ENCODE measurements at places on chromosomes 5 and 9.

DNA sequence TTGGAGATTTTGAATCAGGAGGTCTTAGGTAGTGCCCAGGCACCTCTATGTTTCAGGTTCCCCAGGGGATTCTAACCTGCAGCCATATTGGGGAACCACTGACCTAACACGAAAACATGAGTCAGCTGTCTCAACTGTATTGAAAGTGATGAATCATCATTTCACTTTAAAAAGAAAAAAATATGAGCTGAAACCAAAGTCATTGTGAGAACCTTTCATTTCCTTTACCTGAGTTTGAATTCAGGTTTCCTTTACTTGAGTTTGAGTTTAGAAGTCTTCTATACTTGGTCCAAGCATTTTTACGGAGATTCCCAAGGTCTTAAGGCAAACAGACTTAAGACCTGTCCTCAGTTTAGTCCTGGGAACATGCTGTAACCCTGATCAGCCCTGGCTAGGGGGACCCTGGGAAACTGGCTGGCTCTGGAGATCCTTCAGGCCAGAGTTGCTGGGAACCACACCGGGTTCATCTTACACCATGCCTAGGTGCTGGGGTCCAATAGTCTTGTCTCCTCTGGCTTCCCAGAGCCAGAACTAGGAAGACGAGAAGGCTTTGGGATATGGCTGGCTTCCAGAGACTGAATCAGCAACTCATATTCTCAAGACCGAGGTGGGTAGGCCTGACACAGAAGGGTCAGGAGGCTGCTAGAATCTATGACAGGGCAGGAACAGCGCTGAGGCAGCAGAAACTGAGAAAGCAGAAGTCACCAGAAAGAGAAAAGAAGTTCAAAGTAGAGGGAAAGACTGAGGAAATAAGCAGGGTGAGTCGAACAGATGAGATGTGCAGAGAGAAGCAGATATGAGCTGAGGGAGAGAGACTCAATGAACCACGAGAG lies 16.4 kb upstream of the PDCD1LG2 start:
- peak; percentile 22 for DNase-seq

DNA sequence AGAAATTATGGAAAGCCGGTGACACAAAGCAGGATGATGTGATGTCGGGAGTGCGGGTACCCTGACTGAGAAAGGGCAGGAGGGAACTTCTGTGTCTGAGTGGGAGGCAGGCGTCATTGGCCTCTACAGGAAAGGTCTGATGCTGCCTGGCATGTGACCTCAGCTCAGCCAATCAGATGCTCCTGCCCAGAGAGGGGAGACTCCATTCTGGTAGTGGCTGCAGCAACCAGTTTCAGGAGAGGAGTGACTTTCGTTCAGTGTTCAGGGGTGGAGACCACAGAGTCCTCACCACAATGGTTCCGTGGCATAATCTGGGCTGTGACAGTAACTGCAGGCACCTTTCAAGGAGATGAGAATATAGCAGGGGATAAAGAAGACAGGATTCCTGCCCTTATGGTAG lies 6.7 kb upstream of the SFXN1 start:
- no peak for DNase-seq

GRCh38 chr5:153746440-153746839 lies 256.0 kb downstream of the GRIA1 start:
- DNase-seq = no peak

DNA sequence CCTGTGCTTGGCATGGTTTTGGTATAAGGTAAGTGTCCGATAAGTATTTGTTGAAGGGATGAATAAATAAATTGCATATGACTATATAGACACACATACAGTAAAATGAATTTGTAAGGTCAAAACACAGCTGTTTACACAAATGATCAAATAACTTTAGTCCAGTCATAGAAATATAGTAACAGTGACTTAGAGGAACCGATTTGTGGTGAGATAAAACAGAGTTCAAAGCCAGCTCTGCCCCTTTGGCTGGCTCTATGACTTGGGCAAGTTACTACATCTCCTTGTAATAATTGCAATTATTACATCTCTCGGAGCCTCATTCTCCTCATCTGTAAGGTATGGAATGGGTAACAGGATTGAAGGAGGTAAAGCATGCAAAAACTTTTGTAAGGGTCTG lies 384.0 kb downstream of the PLK2 start:
- DNase-seq = no peak

GRCh38 chr9:17057729-17058128 lies 77.1 kb upstream of the CNTLN start:
- DNase-seq = no peak

DNA sequence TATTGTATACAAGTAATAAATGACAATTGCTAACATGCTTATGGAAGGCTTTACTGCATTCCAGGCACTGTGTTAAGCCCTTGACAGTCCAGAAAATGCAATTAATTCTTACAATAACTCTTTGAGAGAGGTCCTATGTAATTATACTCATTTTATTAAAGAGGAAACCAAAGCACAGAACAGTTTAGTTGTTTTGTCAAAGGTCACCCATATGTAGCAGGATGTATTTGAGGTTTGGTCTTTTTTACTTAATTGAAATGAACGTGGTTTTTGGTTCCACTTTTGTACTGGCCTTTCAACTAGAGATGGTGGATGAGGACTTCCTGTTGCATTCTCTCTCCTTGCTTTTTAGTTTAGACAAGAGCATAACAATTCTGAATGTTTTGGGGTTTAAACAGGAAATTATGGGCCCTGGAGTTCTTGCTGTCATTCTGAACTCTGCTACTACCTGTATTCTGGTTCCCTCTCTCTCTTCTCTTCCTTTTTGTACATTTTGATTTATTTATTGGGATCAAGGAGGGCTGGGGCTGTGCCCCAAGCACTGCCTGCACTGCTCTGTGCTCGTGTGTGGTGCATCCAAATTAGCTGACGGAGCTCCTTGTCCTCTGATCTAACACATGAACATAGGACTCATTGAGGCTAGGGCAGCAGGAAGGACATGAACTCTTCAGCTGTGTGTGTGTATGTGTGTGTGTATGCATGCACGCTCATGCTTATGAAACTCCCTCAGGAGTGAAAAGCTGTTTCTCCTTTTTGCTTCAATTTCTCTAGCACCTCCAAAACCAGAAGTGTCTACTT lies 47.4 kb downstream of the SLC28A3 start:
- peak; percentile 8 for DNase-seq

GRCh38 chr5:2000591-2000990 lies 117.9 kb upstream of the IRX4 start:
- DNase-seq = no peak
